ENCODE measurements at places on chromosomes 4 and X. TPM values are rescaled to one million over a fixed set of nuclear protein-coding genes. Genes with fewer than 3 reads are reported as not detected.

The PLAC1 gene
- 5.1 TPM for polyA plus RNA-seq

The SULT1B1 gene
- polyA plus RNA-seq = 0.88 TPM

The RNF150 gene
- 24.9 TPM for polyA plus RNA-seq

The AREG gene
- 0.12 TPM for polyA plus RNA-seq

The BCORL1 gene
- 14.7 TPM for polyA plus RNA-seq

The FAM47A gene
- polyA plus RNA-seq = not detected

The CENPC gene
- polyA plus RNA-seq = 26.2 TPM

The NEUROG2 gene
- not detected for polyA plus RNA-seq

The CDKL5 gene
- polyA plus RNA-seq = 14.2 TPM

The ARHGEF9 gene
- polyA plus RNA-seq = 37.8 TPM

The COL4A6 gene
- polyA plus RNA-seq = 16.0 TPM

The GLRB gene
- polyA plus RNA-seq = 14.2 TPM

The TMSB15C gene
- 9.3 TPM for polyA plus RNA-seq

The UGDH gene
- 98.2 TPM for polyA plus RNA-seq

The ERVMER34-1 gene
- 4.8 TPM for polyA plus RNA-seq

The TENM3 gene
- 17.7 TPM for polyA plus RNA-seq

The ZBED1 gene
- 45.9 TPM for polyA plus RNA-seq

The SAGE1 gene
- not detected for polyA plus RNA-seq

The SLC16A2 gene
- 28.4 TPM for polyA plus RNA-seq

The HS6ST2 gene
- 24.4 TPM for polyA plus RNA-seq

The ARMCX2 gene
- polyA plus RNA-seq = 94.4 TPM

The CPLX1 gene
- 1.4 TPM for polyA plus RNA-seq

The SUPT20HL1 gene
- polyA plus RNA-seq = not detected

The CFAP47 gene
- polyA plus RNA-seq = 0.46 TPM

The PDE5A gene
- 41.1 TPM for polyA plus RNA-seq

The NIPAL1 gene
- polyA plus RNA-seq = 10.9 TPM

The USP9X gene
- 65.4 TPM for polyA plus RNA-seq

The ANKRD17 gene
- 78.9 TPM for polyA plus RNA-seq

The GAGE12J gene
- polyA plus RNA-seq = not detected
